ENCODE measurements at places on chromosomes 12 and 14.
A peak's percentile ranks its signal among the peaks of the same experiment; 100 is the strongest.

DNA sequence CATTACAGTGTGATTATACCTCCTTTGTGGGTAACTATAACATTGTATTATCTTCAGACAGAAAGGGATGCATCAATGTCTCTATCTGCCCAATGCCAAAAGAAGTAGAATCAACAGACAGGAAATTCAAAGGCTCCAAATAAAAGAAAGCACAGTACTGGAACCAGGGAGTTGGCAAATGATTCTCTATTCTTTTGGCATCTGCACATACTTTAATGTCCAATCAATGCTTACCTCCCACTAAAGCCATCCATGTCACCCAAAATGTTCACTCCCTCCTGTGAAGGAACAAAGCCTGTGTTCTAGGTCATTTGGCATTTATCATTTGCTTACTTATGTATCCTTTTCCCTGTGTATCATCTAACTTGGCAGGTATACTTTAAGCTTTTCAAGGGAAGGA, 36.7 kb downstream of the KIF21A start:
- DNase-seq, result no peak

GRCh38 chr12:58896278-58896677, 24.0 kb downstream of the LRIG3 start:
- DNase-seq, result no peak

DNA sequence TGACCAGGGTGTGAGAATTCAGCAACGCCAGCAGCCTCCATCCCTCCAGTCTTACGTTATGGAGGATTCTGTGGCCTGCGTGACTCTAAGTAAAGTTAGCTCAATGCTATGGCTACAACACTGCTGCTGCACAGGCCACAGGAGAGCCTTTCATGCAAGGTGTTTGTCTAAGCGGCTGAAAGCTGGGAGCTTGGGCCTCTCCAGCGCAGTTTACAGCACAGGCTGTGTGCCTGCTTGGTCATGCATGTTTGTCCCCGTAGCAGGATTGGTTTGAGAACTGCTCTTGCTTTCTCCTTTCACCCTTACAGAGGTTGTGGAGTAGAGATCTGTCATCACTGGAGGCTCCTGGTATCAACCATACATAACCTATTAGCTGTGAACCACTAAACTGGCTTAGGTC, 113.1 kb upstream of the TMCC3 start:
- DNase-seq, result no peak

DNA sequence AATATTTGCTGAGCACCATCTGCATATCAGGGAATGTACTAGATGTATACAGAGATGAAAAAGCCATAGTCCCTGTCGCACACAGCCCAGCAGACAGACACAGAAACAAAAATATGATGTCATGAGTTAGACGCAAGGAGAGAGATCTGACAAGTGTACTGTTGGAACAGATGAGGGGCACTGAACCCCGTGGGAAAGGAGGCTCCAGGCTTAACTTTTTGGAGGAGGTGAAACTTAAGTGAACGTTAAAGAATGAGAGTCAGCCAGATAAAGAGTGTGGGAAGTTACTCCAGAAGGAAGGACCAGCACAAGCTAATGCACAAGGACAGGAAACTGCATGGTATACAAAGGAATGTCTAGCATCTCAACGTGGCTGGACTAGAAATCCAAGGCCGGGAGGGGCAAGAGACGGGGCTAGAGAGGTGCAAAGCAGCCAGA, 2.5 kb upstream of the ACTN1 start:
- DNase-seq, result no peak

- DNase-seq, result peak; percentile 87
These were observed 272 bp downstream of the HECTD1 start for GRCh38 chr14:31207287-31207754.

- peak; percentile 99 for DNase-seq
These were observed 3.6 kb upstream of the FOS start for GRCh38 chr14:75274899-75275569.

DNA sequence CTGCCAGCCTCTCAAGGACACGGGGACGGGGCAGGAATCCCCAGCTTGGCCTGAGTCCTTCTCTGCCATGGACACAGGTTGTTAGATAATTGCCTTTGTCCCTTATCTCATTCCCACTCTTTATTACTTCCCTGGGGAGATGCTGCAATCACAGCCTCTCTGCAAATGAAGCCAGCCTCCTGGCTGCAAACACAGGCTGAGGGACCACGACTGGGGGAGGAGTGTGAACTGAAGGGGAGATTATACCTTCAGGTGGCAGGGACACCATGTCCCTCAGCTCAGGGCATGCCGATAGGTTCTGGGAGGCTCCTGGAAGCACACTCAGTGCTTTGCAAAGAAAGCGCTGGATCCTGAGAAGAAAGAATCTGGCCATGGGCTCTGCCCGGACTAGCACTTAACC, 16.1 kb upstream of the CHGA start:
- DNase-seq, result no peak

- no peak for DNase-seq
These were observed 26.1 kb upstream of the GZMB start for GRCh38 chr14:24659916-24660570.

DNA sequence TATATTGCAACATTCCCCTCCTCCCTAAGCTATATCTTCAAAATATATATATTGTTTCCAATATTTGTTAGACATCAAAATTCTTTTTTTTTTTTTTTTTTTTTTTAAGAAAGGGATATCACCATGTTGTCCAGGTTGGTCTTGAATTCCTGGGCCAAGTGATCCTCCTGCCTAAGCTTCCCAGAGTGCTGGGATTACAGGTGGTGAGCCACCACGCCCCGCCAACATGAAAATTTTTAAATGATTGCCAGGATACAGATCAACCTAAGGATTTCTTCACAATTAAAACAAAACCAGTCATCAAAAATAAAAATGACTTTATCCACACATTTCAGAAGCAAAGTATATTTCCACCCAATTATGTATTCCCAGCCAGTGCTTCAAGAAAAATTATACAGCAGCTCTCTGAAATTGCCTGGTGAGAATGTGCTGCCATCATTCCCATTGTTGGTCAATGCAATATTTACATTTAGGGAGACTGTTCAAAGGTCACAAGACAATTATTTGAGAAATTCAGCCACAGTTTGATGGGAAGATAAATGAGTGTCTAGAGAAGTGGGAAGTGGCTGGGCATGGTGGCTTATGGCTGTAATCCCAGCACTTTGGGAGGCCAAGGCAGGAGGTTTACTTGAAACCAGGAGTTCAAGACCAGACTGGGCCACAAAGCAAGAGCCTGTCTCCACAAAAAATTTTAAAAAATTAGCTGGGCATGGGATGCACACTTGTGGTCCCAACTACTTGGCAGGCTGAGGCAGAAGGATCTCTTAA, 141.7 kb upstream of the AMIGO2 start:
- no peak for DNase-seq

GRCh38 chr12:111404362-111405148, 1.2 kb upstream of the SH2B3 start:
- DNase-seq, result peak; percentile 58

GRCh38 chr12:2282318-2282717, 229.5 kb downstream of the CACNA1C start:
- DNase-seq, result no peak

GRCh38 chr12:81257947-81258551, 180.2 kb downstream of the ACSS3 start:
- DNase-seq, result no peak

DNA sequence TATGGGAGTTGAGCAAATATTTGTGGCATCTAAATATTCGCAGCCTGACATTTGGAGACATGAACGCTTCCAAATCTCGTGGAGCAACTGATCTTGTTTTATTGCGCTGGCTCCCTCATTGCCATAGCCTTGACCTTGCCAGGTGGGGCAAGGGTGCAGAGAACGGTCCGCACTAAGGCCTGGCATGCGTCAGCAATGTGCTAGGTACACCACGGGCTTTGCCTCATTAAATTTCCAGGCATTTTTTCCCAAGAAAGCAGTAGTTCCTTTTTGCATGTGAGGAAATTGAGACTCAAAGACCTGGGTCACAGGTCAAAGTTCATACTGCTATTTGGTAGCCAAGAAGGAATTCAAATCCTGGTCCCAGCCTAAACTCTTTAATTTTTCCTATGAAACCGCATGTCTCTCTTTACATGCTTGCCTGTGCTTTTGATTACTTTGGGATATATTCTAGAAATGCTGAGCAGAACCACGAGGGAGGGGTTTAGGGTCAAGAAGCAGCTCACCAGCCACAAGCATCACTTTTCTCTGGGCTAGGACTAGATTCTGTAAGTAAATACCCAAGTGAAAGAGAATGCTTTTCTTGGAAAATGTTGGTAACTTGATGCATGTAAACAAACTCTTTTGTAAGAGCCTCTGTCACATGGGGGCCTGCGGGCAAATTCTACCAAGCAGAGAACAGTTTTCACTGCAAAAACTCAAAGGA, 891.6 kb downstream of the VRK1 start:
- DNase-seq, result no peak

DNA sequence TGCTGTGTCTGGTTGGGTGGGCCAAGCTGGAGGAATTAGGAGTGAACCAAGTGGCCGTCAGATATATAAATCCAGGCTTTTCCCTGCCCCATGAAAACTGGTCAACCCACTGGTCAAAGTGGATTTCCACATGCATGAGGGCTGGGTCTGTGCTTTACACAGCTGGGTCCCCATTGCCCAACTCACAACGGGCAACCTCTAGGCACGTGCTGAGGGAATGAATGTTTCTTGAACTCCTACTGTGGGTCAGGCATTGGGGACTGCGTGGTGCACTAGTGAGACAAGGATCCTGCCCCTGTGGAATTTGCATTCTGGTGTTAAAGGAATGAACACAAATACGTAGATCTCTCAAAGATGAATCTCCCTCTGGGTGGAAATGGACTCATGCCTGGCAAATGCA, 7.5 kb upstream of the AACS start:
- DNase-seq, result no peak

- DNase-seq, result peak; percentile 64
These were observed 263.4 kb upstream of the PLEKHG7 start for GRCh38 chr12:92439420-92439805.

DNA sequence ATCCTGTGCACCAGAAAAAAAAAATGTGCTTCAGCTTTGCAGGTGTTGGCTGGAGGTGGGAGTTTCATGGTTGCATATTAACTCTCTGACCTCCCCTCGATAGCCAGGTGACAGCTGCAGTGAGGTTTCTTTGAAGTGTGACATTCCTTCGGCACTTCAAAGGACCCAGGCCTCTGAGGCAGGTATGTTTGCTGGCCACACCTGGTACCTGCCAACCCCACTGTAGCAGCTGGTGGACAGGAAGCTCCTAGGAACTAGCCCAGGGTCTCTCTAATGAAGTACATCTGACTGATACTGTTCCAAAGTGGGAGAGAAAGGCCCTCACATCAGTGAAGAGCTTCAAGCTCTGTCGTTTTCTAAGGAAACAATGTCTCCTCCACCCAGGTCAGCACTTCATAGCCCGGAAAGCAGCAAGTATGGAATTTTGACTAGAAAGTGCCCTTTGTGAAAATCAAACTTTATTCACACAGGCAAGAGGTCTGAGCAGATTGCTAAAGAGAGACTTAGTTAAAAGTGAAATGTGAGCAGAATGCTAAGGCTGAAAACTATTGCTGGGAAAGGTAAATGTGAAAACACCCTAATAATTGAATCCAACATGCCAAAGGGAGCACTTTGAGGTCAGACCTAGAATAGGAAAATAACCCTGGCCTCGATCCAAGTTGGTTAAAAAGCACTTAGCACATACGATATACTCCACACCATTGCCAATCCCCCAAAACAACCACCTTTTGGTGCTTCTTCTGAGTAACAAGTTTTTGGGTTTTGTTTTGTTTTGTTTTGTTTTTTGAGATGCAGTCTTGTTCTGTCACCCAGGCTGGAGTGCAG, 71.3 kb downstream of the PHLDA1 start:
- DNase-seq, result no peak

DNA sequence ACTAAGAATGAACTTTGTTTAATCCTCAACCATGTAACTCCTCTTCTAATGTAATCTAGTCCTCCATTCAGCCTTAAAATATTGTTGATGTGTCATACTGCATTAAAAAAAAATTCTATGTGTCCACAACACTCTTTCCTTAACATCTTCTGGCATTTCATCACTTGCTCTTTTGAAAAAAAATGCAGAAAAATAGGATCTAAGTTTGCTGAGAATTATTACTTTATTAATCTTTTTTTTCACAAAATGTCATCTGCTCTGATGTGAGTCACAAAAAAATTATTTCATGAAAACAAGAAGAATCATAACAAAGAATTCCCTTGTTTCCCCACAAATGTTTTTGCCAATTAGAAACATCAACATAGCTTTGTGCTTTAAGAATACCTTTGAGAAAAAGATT, 410.1 kb upstream of the MGAT4C start:
- no peak for DNase-seq

GRCh38 chr14:26163761-26164160, 434.1 kb downstream of the NOVA1 start:
- no peak for DNase-seq

DNA sequence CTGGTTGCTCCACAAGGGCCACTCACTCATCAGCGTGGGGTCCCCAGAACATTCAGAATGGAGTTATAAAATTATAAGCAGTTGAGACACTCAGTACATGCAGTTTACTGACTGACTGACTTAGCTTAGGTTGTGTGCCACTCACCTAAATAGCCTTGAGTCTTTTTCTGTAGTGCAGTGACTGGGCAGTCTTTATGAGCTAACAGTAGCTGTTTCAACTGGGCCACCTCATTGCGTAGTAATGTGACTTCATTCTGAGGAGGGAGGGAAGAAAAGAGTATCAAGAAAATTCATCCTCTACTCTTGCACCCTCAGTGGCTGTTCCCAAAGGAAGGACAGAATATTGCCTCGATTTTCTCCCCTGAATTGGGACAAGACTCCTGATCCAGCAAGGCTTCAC, 15.8 kb upstream of the NPFF start:
- DNase-seq, result no peak

DNA sequence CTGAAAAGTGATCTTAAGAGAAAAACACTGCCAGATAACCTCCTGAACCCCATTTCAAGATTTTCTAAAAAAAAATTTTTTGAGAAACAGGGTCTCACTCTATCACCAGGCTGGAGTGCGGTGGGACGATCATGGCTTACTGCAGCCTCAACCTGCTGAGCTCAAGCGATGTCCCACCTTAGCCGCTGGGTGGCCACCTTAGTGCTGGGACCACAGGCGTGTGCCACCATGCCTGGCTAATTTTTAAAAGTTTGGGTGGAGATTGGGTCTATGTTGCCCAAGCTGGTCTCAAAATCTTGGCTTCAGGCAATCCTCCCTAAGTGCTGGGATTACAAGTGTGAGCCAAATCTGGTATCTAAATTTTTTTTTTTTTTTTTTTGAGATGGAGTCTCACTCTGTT, 3.4 kb downstream of the PNMA1 start:
- no peak for DNase-seq

DNA sequence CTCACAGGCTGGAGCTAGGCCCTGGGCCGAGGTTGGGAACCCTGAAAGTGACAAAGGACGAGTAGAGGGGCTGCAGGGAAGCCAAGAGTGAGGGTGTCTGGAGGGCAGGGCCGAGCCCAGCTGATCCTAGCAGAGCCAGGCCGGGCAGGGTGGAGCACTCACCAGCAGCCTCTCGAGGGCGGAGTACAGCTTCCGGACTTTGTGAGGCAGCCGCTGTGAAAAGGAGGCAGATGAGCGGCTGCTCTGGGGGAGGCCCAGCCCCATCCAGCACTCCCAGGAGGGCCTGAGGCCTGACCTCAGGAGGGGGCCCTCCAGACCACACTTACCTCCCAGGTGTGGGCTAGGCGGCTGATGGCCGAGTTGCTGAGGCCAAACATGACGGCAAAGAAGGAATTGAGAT, 14.7 kb upstream of the ENDOU start:
- DNase-seq, result no peak

Measured in CD14-positive monocyte (primary cell).